Non-pigmented ciliary epithelial cell (primary cell): ENCODE measurements at places on chromosomes 6 and 20.
A peak's percentile ranks its signal among the peaks of the same experiment; 100 is the strongest.

DNA sequence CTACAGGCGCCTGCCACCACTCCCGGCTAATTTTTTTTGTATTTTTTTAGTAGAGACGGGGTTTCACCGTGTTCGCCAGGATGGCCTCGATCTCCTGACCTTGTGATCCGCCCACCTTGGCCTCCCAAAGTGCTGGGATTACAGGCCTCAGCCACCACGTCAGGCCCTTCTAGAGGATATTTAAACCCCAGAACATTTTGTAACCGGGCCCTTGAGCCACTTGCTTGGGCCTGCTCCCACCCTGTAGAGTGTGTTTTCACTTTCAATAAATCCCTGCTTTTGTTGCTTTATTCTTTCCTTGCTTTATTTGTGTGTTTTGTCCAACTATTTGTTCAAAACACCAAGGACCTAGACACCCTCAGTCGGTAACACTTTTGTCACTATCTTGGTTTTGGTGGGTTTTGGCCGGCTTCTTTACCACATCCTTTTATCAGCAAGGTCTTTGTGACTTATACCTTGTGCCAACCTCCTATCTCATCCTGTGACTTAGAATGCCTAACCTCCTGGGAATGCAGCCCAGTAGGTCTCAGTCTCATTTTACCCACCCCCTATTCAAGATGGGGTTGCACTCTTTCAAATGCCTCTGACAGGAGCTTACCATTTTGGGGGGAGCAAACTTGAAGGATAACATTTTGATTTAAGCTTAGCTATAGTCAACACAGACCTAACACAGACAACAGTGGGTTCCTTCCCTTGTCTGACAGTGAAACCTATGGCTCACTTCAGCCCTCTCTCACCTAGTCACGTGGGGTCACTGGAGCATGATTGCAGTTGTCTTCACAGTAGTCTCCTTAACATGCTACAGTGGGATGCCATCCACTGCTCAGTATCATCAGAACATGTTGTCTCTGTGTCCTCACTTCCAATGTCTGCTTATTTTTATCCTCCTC, 27.9 kb upstream of the KIF6 start:
- DNase-seq = no peak

DNA sequence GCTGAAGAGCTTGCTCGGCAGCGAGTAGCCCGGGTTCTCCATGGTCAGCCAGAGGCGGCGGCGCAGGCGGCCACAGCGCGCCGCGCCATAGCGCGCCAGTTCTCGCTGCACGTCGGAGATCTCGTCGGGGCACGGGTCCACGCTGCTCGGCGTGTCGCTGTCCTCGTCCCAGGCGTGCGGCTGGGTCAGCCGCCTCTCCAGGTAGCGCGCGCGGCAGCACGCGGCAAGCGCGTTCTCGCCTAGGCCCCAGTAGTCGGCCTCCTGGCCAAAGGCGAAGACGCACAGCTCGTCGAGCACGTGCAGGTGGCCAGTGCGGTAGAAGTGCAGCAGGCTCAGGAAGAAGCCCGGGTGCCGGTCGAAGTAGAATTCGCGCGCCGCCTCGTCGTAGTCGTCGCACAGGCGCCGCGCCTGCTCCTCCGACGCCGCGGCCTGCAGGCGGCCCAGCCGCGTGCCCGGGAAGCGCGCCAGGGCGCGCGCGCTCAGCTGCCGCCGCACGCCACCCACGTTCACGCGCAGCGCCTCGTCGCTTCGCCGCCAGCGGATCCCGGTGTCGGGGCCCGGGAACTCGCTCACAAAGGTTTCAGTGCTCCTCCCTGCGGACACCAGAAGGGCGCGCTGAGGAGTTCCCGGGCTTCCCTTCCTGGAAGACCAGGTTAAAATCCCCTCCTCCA, 2.7 kb downstream of the KCNS1 start:
- DNase-seq = no peak

DNA sequence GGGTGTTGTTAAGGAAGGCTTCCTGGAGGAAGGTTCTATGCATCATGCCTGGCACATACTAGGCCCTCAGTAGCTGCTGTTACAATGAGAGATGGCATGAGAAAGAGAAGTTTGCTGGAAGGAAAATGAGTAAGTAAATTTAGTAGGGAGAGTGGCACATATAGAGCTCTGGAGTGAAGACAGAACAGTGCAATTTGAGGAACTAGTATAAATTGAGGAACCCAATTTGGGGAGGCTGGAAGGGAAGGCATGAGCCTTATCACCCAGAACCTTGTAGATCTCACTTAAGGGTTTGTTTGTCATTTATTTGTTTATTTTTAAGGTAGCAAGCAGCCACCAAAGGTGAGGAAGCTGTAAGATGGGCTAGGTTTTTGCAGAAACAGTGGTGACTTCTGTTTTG, 87.1 kb upstream of the SCGN start:
- no peak for DNase-seq

GRCh38 chr6:43896329-43897255, 126.6 kb downstream of the VEGFA start:
- no peak for DNase-seq

DNA sequence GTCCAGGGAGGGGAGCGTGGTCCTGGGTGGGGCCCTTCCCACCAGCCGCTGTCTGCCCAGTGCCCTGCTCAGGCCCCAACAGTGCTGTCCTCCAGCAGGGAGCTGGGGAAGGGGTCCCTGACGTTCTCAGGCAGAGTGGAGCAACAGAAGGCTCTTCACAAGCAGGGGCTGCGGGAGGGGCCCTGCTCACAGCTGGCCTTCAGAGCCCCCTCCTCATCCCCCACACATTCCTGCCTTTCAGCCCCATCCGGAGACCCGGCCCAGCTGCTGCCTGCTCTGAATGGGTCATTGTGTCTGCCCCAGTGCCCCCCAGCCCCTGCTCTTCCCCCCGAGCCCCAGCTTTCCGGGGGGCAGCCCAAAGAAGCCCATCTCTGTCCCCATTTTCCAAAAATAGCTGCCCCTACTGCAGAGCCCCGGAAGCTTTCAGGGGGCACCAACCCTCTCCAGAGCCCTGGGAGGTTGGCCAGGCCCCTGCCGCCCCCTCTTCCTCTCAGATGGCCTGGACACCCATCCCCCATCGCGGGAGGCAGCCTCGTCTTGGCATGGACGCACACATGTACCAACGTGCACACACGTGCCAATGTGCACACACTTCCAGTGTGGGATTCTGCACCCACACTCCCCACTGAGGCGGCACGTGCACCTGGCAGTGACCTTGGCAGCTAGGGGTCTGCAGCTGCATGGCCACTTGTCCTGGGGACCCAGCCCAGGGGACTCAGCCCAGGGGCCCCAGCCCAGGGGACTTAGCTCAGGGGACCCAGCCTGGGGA, 3.7 kb downstream of the COL20A1 start:
- no peak for DNase-seq

GRCh38 chr20:52383995-52384621, 192.5 kb upstream of the ZFP64 start:
- no peak for DNase-seq

GRCh38 chr6:14036911-14037310, 80.7 kb upstream of the CD83 start:
- DNase-seq = no peak

GRCh38 chr6:109448615-109449014, 7.0 kb downstream of the MICAL1 start:
- DNase-seq = no peak

GRCh38 chr6:168122011-168122410, 43.0 kb upstream of the FRMD1 start:
- DNase-seq = no peak

DNA sequence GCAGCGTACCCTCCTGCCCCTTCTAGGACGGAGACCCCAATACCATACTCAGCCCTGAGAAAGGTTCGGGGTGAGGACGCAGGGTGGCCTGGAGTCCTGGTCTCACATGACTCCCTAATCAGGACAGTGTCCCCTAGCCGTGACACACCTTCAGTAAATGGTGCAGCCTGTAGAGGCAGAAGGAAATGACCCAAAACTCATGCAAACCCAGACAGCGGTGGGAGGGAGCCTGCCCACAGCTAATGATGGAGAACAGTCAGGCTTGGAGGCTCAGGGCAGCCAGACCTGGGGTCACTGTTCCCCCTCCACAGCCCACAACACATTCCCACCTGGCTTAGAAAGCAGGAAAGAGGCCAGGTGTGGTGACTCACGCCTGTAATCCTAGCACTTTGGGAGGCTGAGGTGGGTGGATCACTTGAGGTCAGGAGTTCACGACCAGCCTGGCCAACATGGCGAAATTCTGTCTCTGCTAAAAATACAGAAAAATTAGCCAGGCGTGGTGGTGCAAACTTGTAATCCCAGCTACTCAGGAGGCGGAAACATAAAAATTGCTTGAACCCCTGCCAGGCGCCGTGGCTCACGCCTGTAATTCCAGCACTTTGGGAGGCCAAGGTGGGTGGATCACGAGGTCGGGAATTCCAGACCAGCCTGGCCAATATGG, 8.8 kb upstream of the HMGA1 start:
- no peak for DNase-seq

GRCh38 chr6:75446241-75446880, 47.2 kb downstream of the FILIP1 start:
- DNase-seq = no peak

GRCh38 chr6:135227758-135228157, 46.6 kb downstream of the MYB start:
- DNase-seq = no peak

- DNase-seq = no peak
Measured at GRCh38 chr20:48826069-48826468, 1.7 kb downstream of the PREX1 start.

- DNase-seq = no peak
Measured at GRCh38 chr20:9578594-9578993, 64.2 kb downstream of the LAMP5 start.

DNA sequence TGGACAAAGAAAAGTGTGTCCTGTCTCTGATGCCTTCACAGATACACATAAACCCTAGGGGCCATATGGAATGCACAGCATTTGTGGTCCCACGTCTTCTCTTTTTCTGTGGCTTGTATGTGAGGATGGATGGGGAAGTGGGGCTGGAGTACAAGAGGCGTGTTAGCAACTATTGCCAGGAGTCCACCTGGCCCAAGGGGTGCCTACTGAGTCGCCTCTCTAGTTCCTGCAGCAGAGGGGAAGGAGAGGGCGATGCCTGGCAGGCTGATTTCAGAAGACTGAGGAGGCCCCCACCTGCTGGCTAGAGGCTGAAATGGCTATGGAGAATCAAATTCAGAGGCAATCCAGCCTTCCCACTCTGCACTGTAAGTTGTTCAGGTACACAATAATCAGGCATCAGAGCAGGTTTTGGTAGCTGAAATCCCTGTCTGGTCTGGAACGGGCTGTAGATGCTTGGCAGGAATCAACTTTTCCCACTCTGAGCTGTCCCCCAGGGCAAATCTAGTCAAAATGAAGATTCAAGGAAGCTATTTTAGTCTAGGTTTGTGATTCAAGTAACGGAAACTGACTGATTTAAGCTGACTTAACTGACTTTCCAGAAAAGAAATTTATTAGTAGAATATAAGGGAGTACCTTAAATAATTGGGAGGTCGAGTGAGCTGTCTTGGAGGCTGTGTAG, 14.9 kb upstream of the PPARD start:
- DNase-seq = no peak

DNA sequence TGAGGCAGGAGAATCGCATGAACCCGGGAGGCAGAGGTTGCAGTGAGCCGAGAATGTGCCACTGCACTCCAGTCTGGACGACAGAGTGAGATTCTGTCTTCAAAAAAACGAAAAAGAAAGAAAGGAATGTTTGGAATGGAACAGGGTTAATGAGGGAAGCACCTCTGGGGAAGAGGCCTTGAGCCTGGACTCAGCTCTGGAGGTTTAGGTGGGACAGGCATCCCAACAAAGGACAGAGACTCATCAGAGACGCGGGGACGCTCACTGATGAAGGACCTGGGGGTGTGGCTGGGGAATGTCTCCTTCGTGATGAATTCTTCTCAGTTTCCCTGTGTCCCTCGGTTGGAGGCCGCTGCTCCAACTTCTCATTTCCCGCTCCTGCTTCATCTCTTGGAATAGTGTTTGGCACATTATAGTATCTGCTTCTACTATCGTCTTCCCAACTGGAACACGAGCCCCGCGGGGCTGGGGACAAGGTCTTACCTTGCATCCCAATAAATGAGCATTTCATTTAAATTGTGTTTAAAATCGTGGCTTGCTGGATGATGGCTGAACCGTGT, 27.6 kb downstream of the KIF25 start:
- DNase-seq = no peak

GRCh38 chr6:12903246-12903645, 186.7 kb downstream of the PHACTR1 start:
- DNase-seq = no peak

DNA sequence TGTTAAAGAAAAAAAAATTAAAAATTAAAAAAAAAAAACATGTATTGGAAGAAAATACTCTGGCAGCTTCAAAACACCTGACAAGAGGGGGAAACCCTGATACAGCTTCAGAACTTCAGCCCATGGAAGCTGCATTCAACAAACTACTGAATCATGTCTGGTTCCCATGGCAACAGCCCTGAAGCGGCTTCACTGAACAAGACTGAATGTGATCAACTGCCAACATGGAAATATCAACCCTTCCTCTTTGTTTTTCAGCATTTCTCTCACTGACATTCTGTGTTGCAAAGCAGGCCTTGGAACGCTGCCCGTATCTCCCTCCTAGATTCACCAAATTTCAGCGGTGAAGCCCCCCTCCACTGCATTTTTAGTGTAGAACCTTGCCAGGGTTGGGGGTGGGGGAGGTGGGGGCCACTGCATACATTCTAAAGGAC, 91.3 kb upstream of the SHLD1 start:
- peak; percentile 78 for DNase-seq
